NCI-H1436 treated with DMSO at 0.1 percent for 48 hours (cell line): ENCODE measurements at places on chromosomes 1 and 21.

GRCh38 chr1:82517586-82517985, 716.9 kb downstream of the ADGRL2 start:
- no peak for DNase-seq

DNA sequence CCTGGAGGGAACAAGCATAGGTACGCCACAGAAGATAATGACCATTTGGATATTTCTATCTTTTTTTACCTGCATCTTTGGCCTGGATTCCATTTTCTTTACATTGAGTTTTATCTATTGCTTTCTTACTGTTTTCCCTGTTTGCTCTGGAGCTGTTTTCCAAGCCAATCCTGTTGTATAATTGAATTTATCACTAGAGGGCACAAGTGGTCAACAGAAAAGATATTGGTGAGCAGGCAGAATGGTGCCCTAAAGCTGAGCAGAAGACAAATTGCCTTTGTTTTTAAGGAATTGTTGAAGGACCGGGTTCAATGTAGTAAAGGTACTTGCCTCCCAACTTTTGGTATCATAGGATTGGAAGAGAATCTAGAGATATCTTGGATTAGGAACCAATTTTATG, 152.8 kb downstream of the PPP1R12B start:
- DNase-seq: no peak

DNA sequence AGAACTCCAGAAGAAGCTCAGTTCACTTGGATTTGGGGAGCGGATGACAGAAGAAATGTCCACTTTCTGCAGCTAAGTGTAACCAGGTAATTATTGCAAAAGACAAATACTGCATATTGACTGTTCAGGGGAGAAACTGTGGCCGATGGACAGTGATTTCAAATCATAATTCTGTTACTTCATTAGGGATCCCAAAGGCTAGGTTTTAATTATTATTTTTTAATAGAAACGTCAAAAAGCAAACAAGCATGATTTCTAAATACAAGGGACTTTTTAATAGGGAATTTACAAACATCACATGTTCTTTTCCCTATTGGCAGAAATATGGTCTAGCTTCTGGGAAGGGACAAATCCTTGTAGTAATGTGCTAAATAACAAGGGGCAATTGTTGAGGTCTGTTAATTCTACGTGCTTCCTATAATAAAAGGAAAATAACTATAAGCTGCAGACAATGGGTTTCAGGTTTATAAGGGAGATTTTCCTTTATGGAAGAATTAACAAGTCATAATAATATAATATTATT, 15.5 kb downstream of the DIPK1A start:
- DNase-seq: no peak

GRCh38 chr21:43361127-43361492, 65.8 kb downstream of the SIK1 start:
- no peak for DNase-seq

DNA sequence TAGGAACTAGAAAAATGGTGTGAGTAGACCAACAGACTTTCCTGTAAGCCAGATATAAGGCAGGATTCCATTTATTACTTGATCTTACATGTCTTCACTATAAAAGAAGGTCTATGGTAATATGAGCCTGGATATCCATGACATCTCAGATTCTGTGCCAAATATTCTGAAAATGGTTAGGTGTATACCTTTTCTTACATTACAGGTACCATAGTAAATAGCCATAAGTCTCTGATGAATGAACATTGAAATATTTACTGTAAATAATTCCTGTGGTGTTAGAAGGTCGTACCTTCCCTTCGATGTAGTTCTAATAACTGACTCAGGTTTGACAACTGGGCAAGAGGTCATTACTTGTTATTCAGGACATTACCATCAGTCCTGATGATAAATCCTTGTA, 657.9 kb downstream of the BRINP3 start:
- no peak for DNase-seq

GRCh38 chr1:230066031-230066430, 1.0 kb upstream of the GALNT2 start:
- DNase-seq: no peak

DNA sequence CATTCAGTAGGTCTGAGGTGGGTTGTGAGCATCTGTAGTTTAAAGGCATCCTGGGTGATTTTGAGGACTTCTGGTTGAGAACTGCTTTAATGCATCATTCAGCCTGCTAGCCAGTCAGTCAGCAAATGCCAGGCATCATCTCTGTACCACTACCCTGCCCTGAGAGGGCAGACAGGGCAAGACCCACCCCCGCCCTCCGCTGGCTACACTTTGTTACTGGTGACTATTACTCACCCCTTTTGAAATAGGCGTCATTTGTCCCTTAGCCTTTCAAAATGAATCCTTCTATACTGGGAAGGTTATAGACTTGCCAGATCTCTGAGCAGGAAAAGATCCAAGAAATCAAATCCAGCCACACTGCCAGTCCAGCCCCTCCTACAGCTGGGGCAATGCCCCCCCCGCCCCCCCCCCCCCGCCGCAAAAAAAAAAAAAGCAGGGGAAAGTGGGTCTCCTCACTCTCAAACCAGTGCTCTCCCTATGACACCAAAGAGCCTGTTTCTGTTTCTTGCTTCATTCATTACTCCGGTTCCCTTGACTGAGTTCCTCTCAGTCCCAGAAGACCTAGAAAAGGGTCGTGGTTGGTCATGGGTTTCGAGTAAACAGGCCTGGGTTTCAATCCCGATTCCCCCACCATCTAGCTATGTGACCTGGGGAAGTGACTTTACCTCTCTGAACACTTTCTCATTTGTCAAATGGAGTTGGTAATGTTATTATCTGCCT, 4.4 kb downstream of the SELENON start:
- DNase-seq: no peak
